Sigmoid colon (tissue), 7 donors: ENCODE measurements at places on chromosomes 6 and 20. TPM values are rescaled to one million over a fixed set of nuclear protein-coding genes. Genes with fewer than 3 reads are reported as not detected.
A peak's percentile ranks its signal among the peaks of the same experiment; 100 is the strongest.

DNA sequence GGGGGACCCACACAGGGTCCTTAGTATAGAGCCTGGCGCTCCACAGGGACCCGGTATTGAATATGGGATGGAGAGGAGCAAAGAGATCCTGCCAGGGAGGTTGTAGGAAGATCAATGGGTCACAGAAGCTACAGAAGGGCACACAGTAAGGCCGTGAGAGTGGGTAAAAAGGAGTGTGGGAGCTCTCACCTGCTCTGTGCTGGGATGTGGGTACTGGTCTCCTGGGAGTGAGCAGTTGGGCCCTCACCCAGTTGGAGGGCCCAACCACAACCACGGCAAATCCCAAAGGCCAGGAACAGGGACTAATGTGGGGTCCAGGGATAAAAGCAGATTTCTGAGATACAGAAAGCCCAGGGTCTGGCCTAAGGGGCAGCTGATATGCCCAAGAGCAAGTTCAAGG lies 73.4 kb upstream of the RNF24 start:
- no peak for DNase-seq
- no peaks in the 10 kb centered on the region for H3K27me3 ChIP-seq
- H3K4me1 ChIP-seq, result no peaks in the 10 kb centered on the region
- no peak overlapping the region for H3K27ac ChIP-seq
- no peak overlapping the region for H3K4me3 ChIP-seq
- H3K36me3 ChIP-seq, result no peaks in the 10 kb centered on the region

GRCh38 chr6:118897386-118897785 lies 3.4 kb downstream of the ASF1A start:
- H3K4me3 ChIP-seq, result no peak overlapping the region
- no peak for DNase-seq
- no peak overlapping the region for H3K27ac ChIP-seq
- H3K27me3 ChIP-seq, result no peaks in the 10 kb centered on the region

DNA sequence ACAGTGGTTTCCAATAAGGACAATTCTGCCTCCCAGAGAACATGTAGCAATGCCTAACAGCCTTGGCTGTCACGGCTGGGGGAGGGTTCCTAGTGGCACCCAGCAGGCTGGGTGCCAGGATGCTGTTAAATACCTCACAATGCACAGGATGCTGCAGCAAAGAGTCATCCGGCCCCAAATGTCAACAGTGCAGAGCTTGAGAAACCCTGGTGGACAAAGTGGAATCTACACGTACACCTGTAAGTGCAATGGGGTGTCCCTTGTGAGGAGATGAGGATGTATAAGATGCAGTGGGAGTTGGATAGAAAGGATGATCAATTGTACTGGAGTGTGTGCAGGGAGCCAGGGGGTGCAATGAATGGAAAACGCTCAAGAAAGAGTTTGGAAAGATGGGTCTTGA lies 142.4 kb downstream of the FNDC1 start:
- DNase-seq, result no peak
- H3K36me3 ChIP-seq, result no peaks in the 10 kb centered on the region
- peak overlapping the region; percentile 17 for H3K27ac ChIP-seq
- no peaks in the 10 kb centered on the region for H3K4me1 ChIP-seq

GRCh38 chr6:169725125-169726048 lies 1.1 kb upstream of the PHF10 start:
- no peaks in the 10 kb centered on the region for H3K27me3 ChIP-seq
- H3K27ac ChIP-seq, result peak overlapping the region; percentile 98
- H3K4me1 ChIP-seq, result peaks cover 33% of the 10 kb centered on the region
- DNase-seq, result peak; percentile 86

DNA sequence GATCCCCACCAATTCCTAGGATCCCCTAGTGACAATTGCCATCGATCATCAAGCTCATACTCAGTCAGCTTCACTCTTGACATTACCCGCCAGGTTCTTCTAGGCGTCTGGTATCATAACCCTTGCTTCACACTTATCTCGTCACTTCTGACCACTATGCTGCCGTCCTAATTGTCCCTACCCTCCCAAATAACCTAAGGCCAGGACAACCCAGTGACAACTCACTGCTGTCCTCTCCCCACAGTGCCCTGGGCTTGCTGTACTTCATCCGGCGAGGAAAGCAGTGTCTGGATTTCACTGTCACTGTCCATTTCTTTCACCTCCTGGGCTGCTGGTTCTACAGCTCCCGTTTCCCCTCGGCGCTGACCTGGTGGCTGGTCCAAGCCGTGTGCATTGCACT lies 3.7 kb downstream of the SYS1 start:
- H3K36me3 ChIP-seq, result peaks cover 38% of the 10 kb centered on the region
- DNase-seq, result peak; percentile 47
- no peaks in the 10 kb centered on the region for H3K4me1 ChIP-seq
- no peak overlapping the region for H3K27ac ChIP-seq
- no peak overlapping the region for H3K4me3 ChIP-seq

GRCh38 chr6:170311696-170312095 lies 5.1 kb downstream of the FAM120B start:
- no peaks in the 10 kb centered on the region for H3K27me3 ChIP-seq
- no peak for DNase-seq
- H3K36me3 ChIP-seq, result no peaks in the 10 kb centered on the region

DNA sequence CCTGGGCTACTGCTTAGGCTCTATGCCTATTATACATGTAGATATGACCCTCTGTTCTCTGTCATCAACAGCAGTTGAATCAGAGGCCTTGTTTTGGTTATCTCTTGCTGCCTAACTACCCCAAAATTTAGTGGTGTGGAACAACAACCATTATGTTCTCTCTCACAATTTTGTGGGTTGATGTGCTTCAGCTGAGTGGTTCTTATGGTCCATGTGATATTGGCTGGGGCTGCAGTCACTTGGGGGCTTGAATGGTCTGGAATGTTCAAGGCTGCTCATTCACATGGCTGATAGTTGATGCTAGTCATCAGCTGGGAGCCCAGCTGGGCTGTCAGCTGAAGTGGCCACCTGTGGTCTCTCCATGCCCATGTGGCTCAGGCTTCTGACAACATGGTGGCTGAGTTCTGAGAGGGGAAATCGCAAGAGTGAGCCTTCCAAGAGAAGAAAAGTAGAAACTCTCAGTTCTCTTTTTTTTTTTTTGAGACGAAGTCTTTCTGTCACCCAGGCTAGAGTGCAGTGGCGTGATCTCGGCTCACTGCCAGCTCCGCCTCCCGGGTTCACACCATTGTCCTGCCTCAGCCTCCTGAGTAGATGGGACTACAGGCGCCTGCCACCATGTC lies 47.8 kb downstream of the SHLD1 start:
- no peaks in the 10 kb centered on the region for H3K27me3 ChIP-seq
- no peaks in the 10 kb centered on the region for H3K4me1 ChIP-seq
- H3K4me3 ChIP-seq, result no peak overlapping the region
- DNase-seq, result no peak

DNA sequence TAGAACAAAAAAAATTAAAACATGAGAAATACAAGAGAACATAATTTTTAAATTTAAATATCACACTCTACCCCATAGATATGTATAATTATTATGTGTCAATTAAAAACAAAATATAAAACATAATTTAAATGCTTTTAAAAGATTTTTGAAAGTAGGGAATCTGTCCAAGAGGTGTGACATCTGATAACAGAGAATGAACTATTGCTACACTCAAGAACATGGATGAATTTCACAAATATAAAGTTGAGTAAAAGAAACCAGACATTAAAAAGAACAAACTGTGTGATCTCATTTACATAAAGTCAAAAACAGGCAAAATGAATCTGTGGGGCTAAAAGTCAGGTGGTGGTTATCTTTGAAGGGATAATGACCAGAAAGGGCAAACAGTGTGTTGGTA lies 106.5 kb upstream of the COL21A1 start:
- no peaks in the 10 kb centered on the region for H3K27me3 ChIP-seq
- no peaks in the 10 kb centered on the region for H3K36me3 ChIP-seq
- no peak overlapping the region for H3K27ac ChIP-seq
- H3K4me3 ChIP-seq, result no peak overlapping the region
- DNase-seq, result no peak

DNA sequence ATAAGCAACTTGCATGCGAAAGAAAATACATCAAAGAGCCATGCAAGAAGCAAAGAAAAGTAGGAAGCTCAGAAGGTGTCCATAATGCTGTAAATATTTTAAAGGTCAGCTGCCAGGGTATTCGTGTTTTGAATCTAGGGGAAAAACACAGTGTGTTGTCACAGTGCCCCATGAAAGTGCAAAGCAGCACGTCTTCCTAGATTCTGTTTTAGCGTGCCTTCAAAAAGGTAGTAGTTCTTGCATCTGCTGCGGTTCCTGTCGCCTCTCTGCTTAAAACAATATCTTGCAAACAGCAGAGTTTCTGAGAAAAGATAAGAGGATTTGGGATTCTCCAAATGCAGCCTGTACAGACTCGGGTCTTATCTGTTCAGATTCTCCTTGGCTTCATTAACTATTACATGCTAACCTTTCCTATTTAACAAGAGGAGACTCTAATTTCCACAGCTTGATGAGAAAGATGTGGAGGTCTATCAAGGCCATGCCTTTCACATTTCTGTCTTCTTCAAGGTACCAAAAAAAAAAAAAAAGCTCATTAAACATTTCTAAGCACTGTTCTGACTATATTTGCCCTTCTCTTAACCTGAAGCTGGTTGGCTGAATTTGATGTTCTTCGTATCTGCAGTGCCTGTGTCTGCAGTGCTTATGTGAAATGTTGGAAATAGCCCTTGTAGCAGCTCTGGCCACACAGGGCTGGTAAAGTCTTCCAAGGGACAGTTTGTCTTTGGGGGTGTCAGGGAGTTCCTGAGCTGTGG lies 297.5 kb downstream of the ADGB start:
- H3K27me3 ChIP-seq, result no peaks in the 10 kb centered on the region
- no peak for DNase-seq
- no peak overlapping the region for H3K4me3 ChIP-seq
- no peaks in the 10 kb centered on the region for H3K36me3 ChIP-seq

GRCh38 chr6:154622618-154623336 lies 110.4 kb upstream of the SCAF8 start:
- H3K4me3 ChIP-seq, result no peak overlapping the region
- H3K4me1 ChIP-seq, result no peaks in the 10 kb centered on the region
- H3K27me3 ChIP-seq, result no peaks in the 10 kb centered on the region
- no peak for DNase-seq
- H3K27ac ChIP-seq, result no peak overlapping the region
- H3K36me3 ChIP-seq, result no peaks in the 10 kb centered on the region

GRCh38 chr20:11020712-11021111 lies 346.9 kb upstream of the JAG1 start:
- H3K4me3 ChIP-seq, result no peak overlapping the region
- no peaks in the 10 kb centered on the region for H3K27me3 ChIP-seq
- H3K36me3 ChIP-seq, result no peaks in the 10 kb centered on the region
- no peak overlapping the region for H3K27ac ChIP-seq

DNA sequence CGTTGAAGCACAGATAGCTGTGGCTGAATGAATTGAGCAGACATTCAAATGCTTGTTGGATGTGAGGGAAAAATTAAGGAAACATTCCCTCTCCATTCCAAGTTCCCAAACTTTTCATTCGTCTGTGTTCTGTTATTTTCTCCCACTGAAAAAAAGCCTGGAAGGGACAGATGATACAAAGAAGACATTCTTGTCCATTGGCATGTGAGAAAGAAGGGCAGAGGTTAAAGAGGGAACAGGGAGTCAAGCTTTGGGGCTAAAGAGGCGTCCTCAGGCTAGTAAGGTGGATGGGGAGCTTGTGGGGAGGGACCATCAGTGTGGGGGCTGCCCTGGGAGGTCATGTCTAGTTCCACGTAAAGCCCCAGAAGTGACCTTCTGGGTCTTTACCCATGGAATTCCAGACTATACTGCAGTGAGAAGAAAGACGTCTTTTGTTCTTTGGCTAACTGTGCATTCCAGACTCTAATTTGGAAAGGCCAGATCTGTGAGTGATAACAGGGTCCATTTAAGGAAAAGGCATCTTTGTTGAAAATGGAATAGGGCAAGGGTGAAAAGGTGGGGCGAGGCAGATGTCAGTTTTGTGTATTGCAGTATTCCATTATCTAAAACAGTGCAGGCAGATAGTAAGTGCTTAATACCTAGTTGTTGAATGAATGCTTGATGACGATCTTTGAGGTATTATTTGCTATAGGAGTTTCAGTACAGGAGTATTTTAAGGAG lies 117.5 kb downstream of the SOX4 start:
- no peak for DNase-seq
- no peaks in the 10 kb centered on the region for H3K27me3 ChIP-seq
- H3K36me3 ChIP-seq, result no peaks in the 10 kb centered on the region
- no peak overlapping the region for H3K27ac ChIP-seq
- H3K4me1 ChIP-seq, result peaks cover 15% of the 10 kb centered on the region

- no peaks in the 10 kb centered on the region for H3K27me3 ChIP-seq
- no peaks in the 10 kb centered on the region for H3K36me3 ChIP-seq
- no peak for DNase-seq
- H3K4me3 ChIP-seq, result no peak overlapping the region
- no peak overlapping the region for H3K27ac ChIP-seq
These were observed 255.5 kb downstream of the CDC5L start for GRCh38 chr6:44642870-44643522.

GRCh38 chr6:166026586-166027126 lies 141.0 kb downstream of the TBXT start:
- no peaks in the 10 kb centered on the region for H3K36me3 ChIP-seq
- no peak overlapping the region for H3K4me3 ChIP-seq
- H3K4me1 ChIP-seq, result no peaks in the 10 kb centered on the region
- no peak for DNase-seq
- H3K27me3 ChIP-seq, result no peaks in the 10 kb centered on the region

- no peaks in the 10 kb centered on the region for H3K36me3 ChIP-seq
- H3K4me1 ChIP-seq, result no peaks in the 10 kb centered on the region
- no peak overlapping the region for H3K4me3 ChIP-seq
- no peak for DNase-seq
- no peak overlapping the region for H3K27ac ChIP-seq
These were observed 22.7 kb downstream of the OLIG3 start for GRCh38 chr6:137471497-137471896.

DNA sequence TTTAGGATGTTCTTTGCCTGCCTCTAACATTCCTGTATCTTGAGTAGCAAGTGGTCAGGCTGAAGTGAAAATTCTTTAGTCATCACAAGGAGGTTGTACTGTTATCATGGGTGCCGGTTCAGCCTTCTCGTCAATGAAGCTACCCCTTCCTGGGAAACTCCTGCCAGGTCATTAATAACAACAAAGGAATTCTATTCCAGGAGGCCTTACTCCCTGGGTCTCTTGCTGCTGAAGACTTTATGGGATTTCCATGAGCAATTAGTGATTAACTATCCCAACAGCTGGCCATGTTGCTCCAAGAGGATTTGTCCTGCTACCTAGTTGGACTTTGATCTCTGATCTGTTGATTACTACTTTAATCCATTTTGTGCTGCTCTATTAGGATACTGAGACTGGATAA lies 62.7 kb upstream of the ELOVL5 start:
- H3K4me3 ChIP-seq, result no peak overlapping the region
- H3K36me3 ChIP-seq, result no peaks in the 10 kb centered on the region
- H3K27ac ChIP-seq, result no peak overlapping the region
- no peaks in the 10 kb centered on the region for H3K27me3 ChIP-seq

The TP53INP2 gene
- total RNA-seq, result 30.4 TPM

The FOXQ1 gene
- not detected for total RNA-seq

The SOX18 gene
- 4.8 TPM for total RNA-seq

The ECT2L gene
- total RNA-seq, result not detected

The C20orf144 gene
- total RNA-seq, result not detected
